ENCODE measurements at places on chromosomes 16 and 17.
A peak's percentile ranks its signal among the peaks of the same experiment; 100 is the strongest.

GRCh38 chr16:59601452-59601851 lies 867.3 kb upstream of the GOT2 start:
- no peak for DNase-seq

GRCh38 chr16:81195885-81196534 lies 42.5 kb upstream of the BCO1 start:
- no peak for DNase-seq

DNA sequence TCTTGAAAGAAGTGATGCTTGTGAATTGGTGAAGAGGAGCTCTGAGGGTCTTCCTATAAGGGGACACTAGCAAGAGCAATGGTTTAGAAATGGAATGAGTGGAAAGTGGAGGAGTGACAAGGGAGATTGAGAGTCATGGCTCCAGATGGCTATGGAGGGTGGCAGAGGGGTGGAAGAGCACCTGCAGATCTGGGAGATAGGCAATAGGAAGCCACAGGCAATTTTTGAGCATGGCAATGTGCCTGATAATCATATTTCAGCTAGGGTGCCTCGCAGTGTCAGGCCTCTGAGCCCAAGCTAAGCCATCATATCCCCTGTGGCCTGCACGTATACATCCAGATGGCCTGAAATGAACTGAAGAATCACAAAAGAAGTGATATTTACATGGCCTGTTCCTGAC lies 21.5 kb downstream of the RGS9 start:
- DNase-seq: no peak

DNA sequence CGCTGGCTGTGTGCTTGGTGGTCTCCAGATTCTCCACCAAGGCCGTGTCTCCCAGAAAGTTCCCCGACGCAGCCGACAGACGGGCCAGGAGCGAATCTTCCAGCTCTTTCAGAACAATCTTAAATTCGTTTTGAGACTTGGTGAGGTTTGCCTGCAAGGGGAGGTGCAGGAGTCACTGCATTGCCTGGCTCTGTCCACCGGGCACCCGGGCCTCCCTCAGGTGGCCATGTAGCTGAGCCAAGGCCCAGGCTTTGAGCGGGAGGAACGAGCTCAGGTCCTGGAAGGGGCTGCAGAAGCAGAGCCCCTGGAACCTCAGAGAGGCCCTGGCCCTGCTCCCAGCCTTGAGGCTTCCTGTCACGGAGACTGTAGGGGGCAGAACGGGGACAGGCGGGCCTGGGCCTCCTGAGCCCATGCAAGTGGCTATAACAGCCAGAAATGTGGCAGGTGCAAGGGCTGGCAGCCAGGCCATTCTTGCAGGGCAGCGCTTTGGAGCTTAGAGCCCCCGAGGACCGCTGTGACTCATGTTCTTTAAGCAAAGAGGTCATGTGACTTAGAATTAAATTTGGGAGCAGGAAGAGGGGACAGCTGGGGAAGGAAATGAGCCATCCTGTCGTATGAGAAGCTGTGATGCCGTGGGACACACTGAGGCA lies 72.4 kb downstream of the PGS1 start:
- DNase-seq: no peak

GRCh38 chr17:76479515-76480060 lies 12.2 kb downstream of the AANAT start:
- no peak for DNase-seq

DNA sequence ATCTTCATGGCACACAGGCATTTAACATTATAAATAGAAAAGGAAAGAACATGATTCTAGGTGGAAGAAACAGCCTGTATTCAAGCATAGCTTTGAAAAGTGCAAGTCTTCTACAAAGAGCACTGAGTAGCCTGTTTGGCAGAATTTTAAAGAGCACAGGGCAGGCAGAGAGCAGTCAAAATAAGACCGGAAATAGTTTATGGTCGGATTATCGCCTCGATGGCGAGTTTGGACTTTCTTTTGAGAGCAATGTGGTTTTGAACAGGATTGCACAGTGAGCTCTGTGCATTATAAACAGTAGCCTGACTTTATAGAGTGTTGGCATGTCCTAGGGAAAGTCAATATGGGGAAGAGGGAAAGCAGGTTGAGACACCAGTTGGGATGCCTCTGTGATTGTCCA lies 6.2 kb upstream of the TMEM100 start:
- no peak for DNase-seq

DNA sequence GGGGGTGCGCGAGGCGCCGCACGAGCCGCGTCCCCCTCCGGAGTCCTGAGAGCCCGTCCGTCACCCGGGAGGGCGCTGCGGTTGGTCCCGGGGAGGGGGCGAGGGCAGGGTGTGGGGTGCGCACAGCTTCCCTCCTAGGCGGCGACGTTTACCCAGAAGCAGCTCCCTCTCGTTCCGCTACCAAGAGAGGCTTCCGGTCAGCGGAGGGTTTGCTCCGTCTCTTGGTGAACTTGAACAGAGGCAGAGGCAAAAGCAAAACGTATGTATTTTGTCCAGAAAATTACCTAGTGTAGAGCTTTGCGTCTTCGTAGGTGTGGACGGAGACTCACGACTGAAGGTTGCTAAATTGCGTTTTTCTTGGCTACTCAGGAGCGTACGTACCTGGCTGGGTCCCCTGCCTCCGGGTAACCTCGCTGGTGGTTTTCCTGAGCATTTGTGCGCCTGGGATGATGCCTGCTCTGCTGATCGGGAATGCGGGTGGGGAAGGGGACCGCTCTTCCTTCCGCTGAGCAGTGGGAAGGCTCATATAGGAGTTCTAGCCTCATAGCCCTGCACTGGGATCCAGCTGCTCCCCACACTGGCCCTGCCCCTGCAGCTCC lies 833 bp downstream of the WSCD1 start:
- DNase-seq: peak; percentile 55

- no peak for DNase-seq
Observed at GRCh38 chr17:45240905-45241327, 19.2 kb downstream of the FMNL1 start.

DNA sequence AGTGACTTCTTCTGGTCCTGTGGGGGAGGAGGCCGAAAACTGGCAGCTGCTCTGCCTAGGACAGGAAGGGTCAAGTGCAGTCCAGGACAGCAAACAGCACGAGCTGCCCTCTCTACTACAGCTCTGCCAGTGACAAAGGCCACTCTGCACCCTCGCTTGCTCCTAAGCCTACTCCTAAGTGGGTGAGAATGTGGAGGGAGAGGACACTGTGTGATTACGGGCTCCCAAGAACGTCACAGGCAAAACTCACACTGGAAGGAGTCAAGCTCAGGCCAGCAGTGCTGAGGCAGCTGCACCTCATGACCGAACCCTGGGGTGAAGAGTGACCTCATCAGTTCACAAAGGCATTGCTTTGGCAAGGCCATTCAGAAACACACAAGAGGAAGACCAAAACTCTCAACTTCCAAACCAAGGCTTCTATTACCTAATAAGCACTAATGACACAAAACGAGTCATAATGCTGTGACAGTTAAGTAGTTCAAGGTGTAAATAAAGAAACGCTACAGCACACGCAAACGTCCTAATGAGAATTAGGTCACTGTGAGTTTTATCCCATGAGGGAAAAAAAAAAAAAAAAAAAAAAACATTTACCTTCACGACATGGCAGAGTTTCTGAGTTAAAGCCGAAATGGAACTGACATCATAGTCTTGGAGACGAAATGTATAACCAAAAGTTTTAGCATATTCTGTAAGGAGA lies 35.1 kb downstream of the MARF1 start:
- no peak for DNase-seq

DNA sequence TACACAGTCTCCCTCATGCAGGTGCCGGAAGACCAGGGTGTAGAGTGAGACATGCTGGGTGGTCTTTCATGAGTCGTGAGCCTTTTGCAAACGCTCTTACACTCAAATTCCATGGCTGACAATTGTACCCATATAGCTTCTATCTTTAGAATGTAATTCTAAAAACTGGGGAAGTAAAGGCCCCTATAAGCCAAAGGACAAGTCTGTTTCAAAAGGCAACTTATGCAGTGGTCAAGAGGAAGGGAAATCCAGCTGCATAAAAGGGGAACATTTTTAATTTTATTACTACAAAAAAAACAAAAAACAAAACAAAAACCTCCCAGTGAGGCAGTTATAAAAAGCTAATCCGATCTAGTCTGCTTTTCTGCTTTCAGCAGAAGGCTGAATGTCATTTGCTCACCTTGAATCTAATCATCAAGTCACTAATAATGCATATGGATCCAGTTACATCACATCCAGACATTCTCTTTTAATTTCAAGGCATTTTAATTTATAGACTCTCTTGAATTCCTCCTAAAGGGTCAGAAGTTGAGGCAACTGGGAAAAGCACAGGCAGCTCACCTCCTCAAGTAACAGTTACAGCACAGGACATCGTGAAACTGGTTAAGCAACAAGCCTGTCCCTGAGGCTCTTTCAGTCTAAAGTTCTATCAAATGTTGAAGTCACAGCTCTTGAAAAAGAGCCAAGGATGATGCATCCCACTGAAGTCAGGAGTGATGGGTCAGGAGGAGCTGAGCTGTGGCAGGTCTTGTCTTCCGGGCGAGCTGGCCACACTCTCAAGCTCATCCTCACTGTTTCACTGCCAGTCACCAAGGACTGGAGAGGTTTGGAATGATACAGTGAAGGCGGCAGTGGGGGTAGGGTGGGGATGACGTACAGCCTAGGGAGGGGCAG lies 99.7 kb downstream of the VPS53 start:
- DNase-seq: no peak

GRCh38 chr17:57864273-57864672 lies 14.4 kb upstream of the MRPS23 start:
- no peak for DNase-seq

GRCh38 chr16:68954911-68955635 lies 111.7 kb downstream of the TANGO6 start:
- DNase-seq: no peak

DNA sequence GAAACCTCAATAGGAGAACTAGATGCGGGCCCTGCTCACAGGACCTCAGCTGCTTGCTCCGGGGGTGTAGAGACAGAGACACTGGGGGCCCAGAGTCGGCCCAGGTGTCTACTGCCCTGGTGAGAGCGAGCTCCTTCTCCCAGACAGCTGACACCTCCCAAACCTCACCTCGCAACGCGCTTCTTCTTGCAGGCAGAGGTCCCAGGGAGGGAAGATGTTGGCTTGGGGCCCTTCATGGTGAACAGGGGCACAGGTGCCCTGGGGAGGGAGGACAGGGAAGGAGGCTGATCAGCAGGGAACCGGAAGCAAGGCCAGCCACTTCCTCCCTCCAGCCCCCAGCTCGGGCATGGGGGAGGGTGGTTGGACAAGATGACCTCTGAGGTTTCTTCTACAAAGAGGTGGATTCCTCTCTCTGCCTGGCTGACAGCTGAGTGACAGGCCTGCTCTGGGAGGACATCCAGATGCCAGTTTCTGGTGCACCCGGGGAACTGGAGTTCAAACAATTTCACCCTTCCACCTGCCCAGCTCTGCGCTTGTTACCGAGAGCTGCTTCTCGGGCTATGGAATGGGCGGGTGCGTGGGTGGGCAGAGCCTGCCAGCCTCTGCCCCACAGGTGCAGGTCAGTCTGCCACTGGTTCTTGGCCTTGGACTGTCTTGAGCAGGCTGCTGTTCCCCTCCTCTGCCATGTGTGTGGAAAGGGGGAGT lies 11.7 kb upstream of the GFAP start:
- no peak for DNase-seq

DNA sequence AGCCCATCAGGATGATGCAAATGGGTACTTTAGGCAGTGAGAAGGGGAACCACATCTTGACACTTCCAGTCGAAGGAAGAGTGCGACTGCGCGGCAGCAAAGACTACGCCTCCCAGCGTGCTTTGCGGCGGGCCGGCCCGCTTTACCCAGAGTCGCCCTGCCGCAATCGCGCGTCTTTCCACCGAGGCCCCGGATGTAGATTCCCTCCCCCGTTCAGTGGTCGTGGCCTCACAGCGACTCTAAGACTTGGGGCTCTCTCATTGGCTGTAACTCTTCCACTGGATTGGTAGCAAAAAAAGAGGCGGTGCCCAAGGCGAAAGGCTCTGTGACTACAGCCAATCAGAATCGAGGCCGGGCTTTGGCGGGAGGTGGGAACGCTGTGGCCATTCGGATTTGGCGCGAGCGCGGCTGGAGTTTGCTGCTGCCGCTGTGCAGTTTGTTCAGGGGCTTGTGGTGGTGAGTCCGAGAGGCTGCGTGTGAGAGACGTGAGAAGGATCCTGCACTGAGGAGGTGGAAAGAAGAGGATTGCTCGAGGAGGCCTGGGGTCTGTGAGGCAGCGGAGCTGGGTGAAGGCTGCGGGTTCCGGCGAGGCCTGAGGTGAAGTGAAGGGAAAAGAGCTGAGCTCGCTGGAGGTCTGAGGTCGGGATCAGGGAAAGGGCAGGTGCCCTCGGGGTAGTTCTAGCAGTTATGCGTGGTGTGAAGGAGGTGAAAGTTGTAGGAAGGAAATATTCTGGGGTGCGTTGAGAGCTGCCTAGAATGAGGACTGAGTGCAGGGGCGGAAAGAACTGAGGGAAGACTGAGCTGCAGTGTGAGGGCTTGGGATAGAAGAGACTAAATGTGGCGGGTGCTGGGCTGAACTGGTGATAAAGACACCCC lies at the start of gene CDC6:
CDC6 (plus strand) TSS at position 386 of the 876 bp plus-strand sequence. CDS start 1,542 bp downstream, outside the sequence.
- peak; percentile 98 for DNase-seq

DNA sequence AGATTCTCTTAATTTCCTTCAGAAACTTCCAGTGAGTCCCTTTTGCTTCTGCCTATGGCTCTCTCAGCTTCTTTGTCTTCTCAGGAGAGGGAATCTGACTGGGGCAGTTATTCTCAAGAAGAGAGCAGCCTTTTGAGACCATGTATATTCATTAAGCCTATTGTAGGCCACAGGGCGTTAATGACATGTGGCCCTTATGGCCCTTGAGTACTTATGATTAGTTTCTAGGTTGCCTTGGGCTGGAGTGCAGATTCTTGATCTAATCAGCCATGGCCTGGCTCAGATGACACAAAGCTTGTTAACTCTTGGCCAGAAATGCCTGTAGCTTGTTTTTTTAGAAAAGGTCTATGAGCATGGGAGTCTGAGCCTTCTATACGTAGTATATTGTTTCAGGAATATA lies 17.4 kb downstream of the MFSD11 start:
- no peak for DNase-seq

GRCh38 chr16:5665834-5666233 lies 568.2 kb upstream of the EEF2KMT start:
- DNase-seq: no peak

DNA sequence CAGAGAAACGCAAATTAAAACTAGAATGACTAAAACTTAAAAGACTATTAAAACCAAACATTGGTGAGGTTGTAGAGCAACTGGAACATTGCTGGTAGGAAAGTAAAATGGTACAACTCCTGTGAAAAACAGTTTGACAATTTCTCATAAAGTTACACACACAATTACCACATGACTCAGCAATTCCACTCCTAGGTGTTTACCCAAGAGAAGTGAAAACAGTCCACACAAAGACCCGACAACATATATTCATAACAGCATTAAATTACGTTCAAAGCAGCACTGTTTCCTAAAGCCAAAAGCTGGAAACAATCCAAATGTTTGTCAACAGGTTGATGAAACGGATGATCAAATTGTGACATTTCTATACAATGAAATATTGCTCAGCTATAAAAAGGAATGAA lies 26.5 kb upstream of the ALOX12 start:
- DNase-seq: no peak

- no peak for DNase-seq
Observed at GRCh38 chr16:85171759-85172454, 59.6 kb upstream of the CIBAR2 start.

Data from H1 (cell line).